ENCODE measurements at places on chromosomes 1 and 21.

- DNase-seq, result no peak
These were observed 7.1 kb downstream of the C1orf226 start for GRCh38 chr1:162388615-162389014.

DNA sequence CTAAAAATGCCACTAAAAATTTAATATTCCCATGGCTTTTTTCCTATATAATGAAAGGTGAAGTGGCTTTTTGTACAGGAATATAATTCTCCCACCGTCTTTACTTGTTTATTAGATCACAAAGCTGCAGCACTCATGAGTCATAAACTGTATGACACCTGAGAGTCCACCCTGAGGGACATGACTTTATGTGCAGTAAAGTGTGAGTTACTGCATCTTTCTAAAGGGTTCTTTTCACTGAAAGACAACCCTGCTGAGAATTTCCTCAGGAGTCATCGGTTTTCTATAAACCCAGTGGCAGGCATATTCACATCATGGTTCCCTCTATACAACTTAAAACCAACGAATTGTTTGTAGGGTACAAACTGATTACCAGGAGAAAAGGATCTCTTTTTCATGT, 77.4 kb downstream of the APP start:
- no peak for DNase-seq

GRCh38 chr1:50989694-50990093, 19.6 kb downstream of the CDKN2C start:
- no peak for DNase-seq

DNA sequence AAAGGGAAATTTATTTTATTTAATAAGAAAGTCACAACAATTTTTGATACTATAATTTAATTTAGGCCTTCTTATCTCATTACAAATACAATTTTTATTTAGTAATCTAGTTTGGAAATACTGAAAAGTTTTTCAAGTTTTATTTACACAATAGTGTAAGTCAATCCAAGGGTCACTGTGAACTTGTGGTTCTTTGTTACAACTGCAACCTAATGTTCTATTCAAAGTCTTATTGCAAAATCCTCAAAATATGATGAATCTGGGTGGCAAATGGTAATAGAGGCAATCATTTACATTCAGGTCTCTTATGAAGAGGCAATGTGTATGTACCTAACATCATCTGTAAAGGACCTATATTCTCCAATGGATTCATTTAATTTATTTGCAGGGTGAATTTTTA, 421.2 kb downstream of the DPYD start:
- no peak for DNase-seq

GRCh38 chr1:21909787-21910503, 27.2 kb downstream of the HSPG2 start:
- no peak for DNase-seq

DNA sequence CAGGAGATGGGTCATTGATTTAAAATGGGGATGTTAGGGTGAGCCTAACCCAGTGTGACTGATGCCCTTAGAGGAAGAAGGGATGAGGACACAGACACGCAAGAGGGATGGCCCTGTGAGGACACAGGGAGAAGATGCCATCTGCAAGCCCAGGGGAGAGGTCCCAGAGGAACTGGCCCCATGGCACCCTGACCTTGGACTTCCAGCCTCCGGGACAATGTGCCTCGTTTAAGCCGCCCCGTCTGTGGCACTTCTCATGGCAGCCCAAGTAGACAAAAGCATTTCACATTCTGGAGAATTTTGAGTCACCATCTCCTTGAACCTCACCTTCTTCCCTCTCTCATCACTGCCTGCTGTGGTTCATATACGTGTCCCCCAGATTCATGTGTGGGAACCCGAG, 20.1 kb upstream of the PCBP3 start:
- no peak for DNase-seq

GRCh38 chr1:35588197-35588910, 15.2 kb downstream of the TFAP2E start:
- no peak for DNase-seq

- DNase-seq, result no peak
These were observed 21.5 kb upstream of the SAMSN1 start for GRCh38 chr21:14567331-14568279.

- no peak for DNase-seq
These were observed 67.8 kb downstream of the VPS26C start for GRCh38 chr21:37199057-37199924.

- DNase-seq, result no peak
These were observed 2.7 kb downstream of the RPRD2 start for GRCh38 chr1:150366416-150367296.

GRCh38 chr21:15190837-15191236, 126.0 kb upstream of the NRIP1 start:
- no peak for DNase-seq

- DNase-seq, result no peak
These were observed 121.4 kb downstream of the TGFBR3 start for GRCh38 chr1:91764471-91765115.

GRCh38 chr1:171738911-171739310, 3.0 kb downstream of the VAMP4 start:
- DNase-seq, result no peak

- DNase-seq, result no peak
These were observed 209.6 kb downstream of the GREM2 start for GRCh38 chr1:240402326-240402725.

DNA sequence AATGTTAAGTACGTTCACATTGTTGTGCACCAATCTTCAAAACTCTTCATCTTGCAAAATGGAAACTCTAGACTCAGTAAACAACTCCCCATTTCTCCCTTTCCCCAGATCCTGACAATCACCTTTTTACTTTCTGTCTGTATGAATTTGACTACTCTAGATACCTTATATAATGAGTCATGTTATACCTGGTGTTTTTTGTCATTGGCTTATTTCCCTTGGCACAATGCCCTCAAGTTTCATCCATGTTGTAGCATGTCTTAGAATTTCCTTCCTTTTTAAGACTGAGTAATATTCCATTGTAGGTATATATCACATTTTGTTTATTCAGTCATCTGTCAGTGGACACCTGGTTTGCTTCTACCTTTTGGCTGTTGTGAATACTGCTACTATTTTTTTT, 399.5 kb downstream of the LMO4 start:
- DNase-seq, result no peak

DNA sequence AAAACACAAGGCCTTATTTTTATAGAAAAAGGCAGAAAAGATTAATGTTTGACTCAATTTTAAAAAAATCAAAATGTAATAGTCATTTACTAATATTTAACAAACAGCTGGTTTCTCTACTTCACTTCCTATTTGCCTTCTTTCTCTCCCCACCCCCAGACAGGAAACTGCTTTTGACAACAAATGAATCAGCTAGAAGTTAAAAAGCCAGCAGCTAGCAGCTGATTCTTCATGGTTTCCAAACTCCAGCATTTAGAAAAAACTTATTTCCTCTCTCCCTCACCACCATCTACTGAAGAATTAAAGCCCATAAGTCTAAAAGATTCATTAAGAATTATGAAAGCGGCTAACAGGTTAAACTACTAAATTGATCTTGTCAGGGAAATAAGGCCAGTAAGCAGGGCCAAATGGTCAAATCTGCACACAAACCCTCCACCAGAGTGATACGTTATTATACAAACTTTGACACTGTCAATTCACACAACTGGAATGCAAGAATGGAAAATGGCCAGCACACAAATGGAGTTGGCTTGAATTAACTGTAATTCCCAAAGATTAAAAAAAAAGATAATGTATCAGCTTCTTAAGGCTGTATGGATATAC, 4.0 kb downstream of the WDR26 start:
- peak; percentile 69 for DNase-seq

GRCh38 chr1:34113362-34113761, 51.7 kb downstream of the CSMD2 start:
- DNase-seq, result no peak

- DNase-seq, result no peak
These were observed 38.6 kb downstream of the PAPPA2 start for GRCh38 chr1:176501599-176501998.

DNA sequence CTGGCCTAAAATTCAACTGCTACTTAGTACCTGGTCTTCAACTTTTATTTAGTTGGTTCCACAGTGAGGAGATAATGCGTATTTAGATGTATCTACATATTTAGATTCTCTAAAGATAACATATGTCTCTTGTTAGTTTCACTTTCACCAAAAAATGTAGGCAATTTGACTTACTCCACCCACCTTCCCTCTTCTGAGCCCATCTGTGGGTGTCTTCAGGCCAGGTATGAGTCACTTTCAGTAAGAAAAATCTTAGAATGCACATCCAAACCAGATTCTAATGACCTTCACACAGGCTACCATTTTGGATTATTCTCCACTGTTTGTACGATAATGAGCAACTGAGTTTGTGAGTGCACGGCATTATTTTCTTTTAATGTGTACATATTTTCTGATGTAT, 501.7 kb downstream of the NEGR1 start:
- DNase-seq, result no peak

DNA sequence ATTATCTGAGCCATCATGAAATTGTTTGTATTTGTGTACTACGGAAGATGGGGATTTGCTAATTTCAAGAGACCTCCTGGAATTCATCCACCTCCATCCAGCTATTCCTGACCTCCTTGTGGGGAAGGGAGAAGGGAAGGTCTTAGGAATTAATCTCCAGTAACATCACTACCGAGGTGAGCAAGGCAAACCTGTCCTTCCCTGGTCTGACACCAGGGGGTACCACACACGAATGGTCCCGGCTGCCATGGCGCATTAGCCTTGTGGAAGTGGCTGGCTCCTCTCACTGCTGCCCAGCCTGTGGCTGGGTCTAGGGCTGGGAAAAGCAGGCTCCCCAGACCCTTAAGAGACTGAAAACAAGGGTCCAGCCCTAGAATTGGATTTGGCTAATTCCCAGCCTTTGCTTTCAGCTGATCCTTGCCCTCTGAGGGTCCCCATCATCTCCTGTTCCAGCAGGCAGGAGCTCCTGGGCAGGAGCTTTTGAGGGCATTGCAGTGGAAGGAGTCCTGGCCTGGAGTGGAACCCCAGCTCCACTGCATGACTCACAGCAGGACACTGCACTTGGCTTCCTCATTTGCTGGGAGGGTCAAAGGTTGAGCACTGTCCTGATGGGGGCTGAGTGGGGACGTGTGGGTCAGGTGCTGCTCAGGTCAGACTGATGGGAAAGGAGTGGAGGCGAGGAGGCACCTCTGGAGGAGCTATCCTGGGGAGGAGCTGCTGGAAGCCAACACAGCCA, 34.8 kb downstream of the RIMS3 start:
- DNase-seq, result no peak

- no peak for DNase-seq
These were observed 54.5 kb downstream of the ATP1B1 start for GRCh38 chr1:169160845-169161495.

DNA sequence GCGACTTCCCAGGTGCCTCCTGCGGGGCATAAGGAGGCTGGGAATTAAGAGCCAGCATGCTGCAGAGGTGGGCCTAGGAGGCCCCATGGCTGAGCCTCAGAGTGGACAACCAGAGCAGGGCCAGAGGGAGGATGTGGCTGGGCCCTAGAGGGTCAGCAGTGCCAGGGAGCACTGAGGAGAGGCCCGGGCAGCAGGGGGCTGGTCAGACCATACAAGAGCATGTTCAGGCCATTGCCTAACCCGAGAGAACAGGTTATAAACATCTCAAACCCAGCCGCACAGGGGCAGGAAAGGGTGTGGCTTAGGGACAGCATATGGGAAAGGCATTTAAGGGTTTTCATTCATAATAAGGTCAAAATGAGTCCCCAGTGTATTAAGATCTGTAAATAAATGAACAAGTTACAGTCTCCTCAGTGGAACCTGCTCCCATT, 51.1 kb downstream of the IER5 start:
- no peak for DNase-seq

DNA sequence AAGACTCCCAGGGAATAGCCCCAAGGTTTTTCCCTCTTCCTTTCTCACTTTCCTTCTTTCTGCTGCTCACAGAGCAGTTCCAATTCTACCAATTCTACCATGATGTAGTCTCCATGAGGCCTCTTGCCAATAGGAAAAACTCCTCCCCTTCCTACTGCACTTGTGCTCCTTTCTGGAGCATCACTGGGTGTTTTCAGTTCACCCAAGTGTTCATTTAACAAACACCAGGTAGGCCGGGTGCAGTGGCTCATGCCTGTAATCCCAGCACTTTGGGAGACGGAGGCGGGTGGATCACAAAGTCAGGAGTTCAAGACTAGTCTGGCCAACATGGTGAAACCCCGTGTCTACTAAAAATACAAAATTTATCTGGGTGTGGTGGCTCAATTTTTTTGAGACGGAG, 26.6 kb upstream of the H3-3A start:
- no peak for DNase-seq

DNA sequence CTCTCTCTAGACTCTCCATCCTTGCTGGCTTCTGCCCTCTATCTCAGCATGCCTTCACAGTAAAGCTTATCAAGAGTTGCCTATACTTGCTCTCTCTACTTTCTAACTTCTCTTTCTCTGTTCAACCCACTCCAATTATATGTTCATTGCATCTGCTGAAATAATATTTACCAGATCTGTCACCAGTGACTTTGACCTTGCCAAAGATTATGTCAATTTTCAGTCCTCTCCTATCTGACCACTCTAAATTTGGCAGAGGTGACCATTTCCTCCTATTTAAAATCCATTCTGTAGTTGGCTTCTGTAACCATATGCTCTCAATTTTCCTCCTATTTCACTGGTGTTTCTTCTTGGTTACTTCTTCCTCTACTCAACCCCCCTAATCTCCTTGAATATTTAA, 38.8 kb upstream of the DR1 start:
- DNase-seq, result no peak

- no peak for DNase-seq
These were observed 5.7 kb downstream of the IFI6 start for GRCh38 chr1:27666294-27666693.

GRCh38 chr21:45112371-45112770, 38.0 kb downstream of the ADARB1 start:
- no peak for DNase-seq

- no peak for DNase-seq
These were observed 168.7 kb downstream of the RUNX1 start for GRCh38 chr21:34880401-34880800.

GRCh38 chr1:68046423-68046822, 4.0 kb downstream of the DIRAS3 start:
- DNase-seq, result no peak

- DNase-seq, result no peak
These were observed 548.8 kb upstream of the PKN2 start for GRCh38 chr1:88134983-88135921.

GRCh38 chr1:220767312-220768125, 19.2 kb upstream of the MTARC1 start:
- no peak for DNase-seq

- no peak for DNase-seq
These were observed 76.3 kb upstream of the SLC44A3 start for GRCh38 chr1:94743862-94744261.

GRCh38 chr1:206900149-206900548, 2.9 kb downstream of the IL24 start:
- no peak for DNase-seq

GRCh38 chr1:33685256-33685655, 178.6 kb upstream of the HMGB4 start:
- DNase-seq, result no peak
